Fibroblast of the aortic adventitia (primary cell): ENCODE measurements at places on chromosomes 5 and 9.
A peak's percentile ranks its signal among the peaks of the same experiment; 100 is the strongest.

- DNase-seq, result no peak
These were observed 43.2 kb downstream of the RFK start for GRCh38 chr9:76351006-76351405.

DNA sequence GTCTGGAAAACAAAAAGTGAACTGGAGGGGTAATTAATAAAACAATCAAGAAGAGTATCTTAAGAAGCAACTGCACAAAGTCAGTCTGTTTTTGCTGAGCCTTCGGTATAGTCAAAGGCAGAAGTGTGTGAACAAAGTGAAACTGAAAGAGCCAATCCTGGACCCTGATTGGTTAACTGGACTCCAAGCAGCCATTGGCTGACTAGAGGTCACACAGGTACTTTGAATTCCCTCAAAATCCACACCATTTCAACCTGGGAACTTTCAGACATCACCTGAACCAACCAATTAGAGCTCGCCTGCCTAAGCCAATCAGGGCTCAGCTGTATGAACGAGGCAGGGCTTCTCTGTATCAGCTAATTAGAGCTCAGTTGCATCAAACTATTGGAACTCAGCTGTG, 286.7 kb downstream of the TLE4 start:
- peak; percentile 37 for DNase-seq

GRCh38 chr5:111948092-111948841, 191.3 kb upstream of the NREP start:
- peak; percentile 97 for DNase-seq

DNA sequence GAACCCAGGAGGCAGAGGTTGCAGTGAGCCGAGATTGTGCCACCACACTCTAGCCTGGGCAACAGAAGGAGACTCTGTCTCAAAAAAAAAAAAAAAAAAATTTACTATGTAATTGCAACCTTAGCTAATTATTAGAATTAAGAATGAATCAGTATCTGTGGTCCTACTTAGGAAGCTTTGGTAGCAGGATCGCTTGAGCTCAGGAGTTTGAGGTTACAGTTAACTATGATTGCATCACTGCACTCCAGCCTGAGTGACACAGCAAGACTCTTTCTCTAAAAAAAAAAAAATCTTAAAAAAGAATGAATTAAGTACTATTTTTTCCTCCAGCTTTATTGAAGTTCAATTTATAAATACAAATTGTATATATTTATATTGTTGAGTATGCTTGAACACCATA, 16.7 kb downstream of the NDUFAF2 start:
- DNase-seq, result peak; percentile 66

- no peak for DNase-seq
These were observed 92.3 kb upstream of the COL5A1 start for GRCh38 chr9:134549336-134549735.

DNA sequence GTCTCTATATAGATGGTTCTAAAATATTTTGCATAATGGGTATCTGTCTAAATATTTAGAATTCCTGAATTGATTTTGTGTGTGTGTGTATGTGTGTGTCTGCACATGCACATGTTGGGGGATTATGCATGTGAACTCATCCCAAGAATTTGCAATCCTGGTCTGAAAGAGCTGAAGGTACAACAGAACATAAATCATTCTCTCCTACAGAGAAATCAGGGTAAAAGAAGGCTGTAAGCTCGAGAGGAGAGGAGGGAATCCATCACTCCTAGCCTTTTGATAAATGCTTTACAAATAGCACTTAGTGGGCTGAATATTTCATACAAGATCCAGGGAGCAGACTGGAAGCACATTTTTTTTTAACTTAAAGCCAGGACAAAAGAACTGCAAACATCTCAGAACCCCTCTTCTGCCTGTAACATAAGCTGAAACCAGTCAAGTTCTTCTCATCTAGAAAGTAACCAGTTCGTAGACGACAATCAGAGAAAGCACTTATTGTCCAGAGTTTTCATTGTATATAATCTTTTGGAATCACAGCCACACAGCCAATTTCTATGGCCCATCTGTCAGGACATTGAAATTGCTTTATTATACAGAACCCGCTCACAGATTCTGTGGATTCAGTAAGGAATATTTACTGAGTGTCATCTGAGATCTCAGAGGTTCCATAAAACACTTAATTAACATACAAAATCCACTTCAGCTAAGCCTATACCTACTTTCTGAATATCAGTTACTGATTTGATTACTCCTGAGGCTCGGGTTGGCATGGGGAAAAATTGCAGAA, 541.4 kb upstream of the ZNF462 start:
- no peak for DNase-seq
